ENCODE measurements at places on chromosomes 12 and 14. TPM values are rescaled to one million over a fixed set of nuclear protein-coding genes. Genes with fewer than 3 reads are reported as not detected.

GRCh38 chr12:82329508-82329907 lies 28.7 kb downstream of the CCDC59 start:
- DNase-seq = no peak

Gene OR11H6
- not detected for polyA plus RNA-seq

Gene ITGB7
- 0.59 TPM for polyA plus RNA-seq

GRCh38 chr14:52078721-52079120 lies 9.9 kb upstream of the NID2 start:
- no peak for DNase-seq

- no peak for DNase-seq
These were observed 68.9 kb downstream of the ALG10B start for GRCh38 chr12:38385486-38385885.

GRCh38 chr12:26226629-26227360 lies 31.4 kb downstream of the SSPN start:
- DNase-seq = no peak

Gene SLC15A4
- 21.8 TPM for polyA plus RNA-seq

Gene METTL25
- 2.3 TPM for polyA plus RNA-seq

- no peak for DNase-seq
These were observed 1194.8 kb downstream of the BCL11B start for GRCh38 chr14:98077176-98077575.

- DNase-seq = no peak
These were observed 94.2 kb downstream of the SINHCAF start for GRCh38 chr12:31231611-31232360.

Gene KRT71
- polyA plus RNA-seq = not detected

Gene SELPLG
- polyA plus RNA-seq = 8.1 TPM

DNA sequence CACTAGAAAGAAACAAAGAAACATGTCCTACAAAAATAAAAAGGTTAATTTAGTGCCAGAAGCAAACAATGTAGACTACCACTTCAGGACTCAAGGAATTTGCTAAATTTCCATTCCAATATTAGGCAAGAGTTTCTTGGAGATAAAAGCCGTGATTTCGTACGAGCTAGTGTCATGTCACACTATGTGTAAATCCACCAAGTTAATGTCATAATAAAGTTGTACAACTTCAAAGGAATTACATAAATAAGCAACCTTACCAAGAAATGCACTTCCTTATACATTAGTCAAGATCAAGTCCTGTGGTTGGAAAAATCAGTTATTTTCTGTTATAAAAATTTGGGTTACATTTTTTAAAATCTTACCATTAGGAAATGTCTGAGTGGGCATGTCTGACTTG lies 1222.8 kb downstream of the GALC start:
- DNase-seq = no peak

DNA sequence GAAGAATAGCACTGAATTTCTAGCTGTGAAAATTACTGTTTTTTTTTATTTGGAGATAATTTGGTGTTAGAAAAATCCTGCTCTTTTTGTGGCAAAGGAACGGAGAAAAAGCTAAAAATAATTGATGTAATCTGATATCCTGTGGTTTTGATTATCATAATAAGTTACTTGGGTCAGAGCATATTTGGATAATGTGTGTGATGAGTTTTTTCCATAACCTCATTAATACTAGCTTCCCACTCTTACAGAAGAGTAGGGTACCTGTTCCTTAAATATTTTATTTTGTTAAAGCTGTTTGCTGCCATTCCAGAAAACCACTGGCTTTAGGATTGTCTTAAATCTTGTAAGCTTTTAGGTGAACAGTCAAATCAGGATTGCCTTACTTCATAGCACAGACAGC lies 4.7 kb downstream of the PSMC6 start:
- DNase-seq = no peak

Gene RASSF9
- 0.16 TPM for polyA plus RNA-seq

Gene ANO4
- polyA plus RNA-seq = 8.0 TPM

GRCh38 chr12:2034633-2035430 lies 18.0 kb upstream of the CACNA1C start:
- no peak for DNase-seq

DNA sequence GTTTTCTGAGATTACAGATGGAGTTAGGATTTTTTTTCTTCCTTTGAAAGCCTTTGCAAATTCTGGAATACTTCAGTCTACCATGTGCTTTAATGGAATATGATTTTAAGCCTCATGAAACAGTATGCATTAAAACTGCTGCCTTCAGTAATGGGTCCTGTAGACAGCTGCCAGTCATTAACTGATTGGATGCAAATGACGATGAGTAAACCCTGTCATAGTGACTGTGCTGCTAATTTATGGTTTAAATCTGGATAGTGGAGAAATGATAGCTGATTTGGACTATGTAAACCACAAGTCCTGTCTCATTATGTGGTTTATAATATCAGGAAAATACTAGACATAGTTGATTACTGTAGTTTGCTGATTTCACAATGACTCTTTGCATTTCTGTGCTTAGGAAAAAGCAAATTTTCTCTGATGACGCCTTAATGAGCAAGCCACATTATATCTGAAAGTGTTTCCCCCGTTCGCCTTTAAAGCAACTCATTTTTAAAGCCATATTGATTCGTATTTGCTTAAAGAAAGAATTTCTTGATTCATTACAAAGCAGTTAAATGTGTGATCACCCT lies 217.6 kb downstream of the TMTC2 start:
- DNase-seq = no peak

- no peak for DNase-seq
These were observed 7.9 kb upstream of the CEP170B start for GRCh38 chr14:104856869-104857860.

- no peak for DNase-seq
These were observed 17.1 kb downstream of the DDX51 start for GRCh38 chr12:132127041-132127440.

DNA sequence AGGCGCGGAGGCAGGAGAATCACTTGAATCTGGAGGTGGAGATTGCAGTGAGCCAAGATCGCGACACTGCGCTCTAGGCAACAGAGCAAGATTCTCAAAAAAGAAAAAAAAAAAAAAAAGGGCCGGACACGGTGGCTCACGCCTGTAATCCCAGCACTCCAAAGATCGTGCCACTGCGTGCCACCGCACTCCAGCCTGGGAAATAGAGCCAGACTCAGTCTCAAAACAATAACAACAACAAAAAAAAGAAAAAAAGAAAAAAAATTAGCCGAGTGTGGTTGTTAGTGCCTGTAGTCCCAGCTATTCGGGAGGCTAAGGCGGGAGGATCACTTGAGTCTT lies 470 bp upstream of the RPL6 start:
- no peak for DNase-seq

- no peak for DNase-seq
These were observed 41.7 kb upstream of the DDX11 start for GRCh38 chr12:31031951-31032335.

Gene SERPINA9
- polyA plus RNA-seq = 0.12 TPM

Gene CMTM5
- polyA plus RNA-seq = not detected

Gene PHETA1
- polyA plus RNA-seq = 5.3 TPM

DNA sequence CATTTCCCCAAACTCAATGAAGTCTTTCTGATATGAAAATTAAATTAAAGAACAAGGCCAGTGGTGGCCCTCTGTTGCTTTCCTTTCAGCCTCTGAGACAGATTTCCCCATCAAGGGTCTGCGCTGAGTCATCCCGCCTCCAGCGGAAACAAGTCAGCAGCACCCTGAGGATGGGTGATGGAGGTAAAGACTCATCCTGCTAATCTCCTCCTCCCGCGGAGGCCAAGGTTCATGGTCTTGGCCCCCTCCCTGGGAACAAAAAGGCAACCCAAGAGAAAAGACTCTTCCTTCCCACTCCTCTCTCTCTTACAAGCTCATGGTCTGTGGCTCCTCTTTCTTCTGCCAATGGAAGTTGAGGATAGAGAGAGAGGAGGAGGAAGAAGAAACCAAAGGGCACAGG lies 9.0 kb upstream of the NUMB start:
- no peak for DNase-seq

DNA sequence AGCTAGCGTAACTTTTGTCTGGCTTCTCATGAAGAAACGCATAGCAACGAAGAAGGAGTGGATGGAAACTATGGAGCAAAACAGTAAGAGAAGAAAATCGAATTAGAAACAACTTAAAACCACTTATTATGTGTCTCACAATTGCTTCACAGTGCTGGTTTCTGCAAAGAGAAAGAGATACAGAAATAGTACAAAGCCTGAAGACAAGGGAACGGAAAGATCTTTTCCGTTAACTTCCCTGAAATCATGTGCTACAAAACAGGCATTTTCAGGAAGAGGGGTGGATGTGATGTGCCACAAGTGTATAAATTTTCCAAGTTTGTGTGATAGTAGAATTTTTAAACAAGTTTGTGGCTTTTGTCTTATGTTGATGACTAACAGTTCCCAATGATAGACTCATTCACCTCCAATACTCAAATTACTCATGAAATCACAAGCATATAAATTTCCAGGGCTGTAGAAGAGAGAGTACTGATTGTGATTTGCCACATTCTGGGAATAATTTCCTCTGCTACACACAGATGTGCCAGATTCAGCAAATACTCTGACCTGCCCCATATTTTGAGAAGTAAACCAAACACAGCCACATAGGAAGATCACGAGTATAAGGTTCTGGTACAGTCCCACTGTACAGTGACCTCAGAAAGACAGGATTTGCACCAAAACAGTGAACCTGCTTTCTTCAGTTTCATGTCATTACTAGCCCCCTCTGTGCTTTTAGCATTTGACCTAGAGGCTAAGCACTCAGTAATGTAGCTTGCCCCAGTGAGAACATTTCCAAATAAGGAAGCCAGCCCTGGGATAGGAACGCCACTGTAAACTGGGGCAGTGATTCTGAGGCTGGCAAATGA lies 41.4 kb upstream of the PPFIA2 start:
- DNase-seq = no peak

DNA sequence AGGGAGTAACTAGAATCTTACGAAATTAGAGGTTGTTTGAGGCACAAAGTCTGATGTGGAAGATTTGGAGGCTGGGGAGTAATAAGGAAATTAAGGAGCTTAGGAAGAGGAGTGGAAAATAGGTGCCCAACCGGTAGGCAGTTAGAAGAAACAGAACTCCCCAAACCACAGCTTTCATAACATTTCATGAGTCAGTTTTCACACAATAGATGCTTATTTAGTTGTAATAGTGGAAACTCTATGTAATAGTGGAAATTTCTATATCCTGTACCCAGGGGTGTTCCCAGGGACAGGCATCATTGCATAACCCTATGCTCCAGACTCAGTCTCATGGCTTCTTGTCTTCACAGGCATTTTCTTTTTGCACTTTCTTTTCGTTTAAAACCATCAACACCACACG lies 8.3 kb downstream of the C3AR1 start:
- DNase-seq = no peak

DNA sequence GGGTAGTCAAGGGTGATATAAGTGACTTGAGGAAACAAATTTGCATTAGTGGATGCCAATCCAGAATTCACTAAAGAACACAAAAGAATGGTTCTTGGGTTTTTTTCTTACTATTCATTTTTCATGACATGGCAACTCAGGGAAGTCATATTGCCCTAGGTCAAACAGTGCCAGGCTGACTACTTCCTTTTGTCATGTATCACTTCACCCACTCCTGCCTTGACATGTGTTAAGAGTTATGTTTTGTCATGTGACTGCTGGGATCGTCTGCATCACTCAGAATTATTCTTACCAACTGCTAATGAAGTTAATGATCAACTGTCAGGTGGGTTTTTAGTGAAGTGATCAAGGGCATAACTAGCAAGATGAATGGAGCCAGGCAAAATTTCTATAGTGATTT lies 74.2 kb downstream of the PRORP start:
- no peak for DNase-seq

GRCh38 chr12:47302111-47302671 lies 222.4 kb upstream of the AMIGO2 start:
- no peak for DNase-seq

GRCh38 chr12:21026302-21026701 lies 104.7 kb upstream of the SLCO1B1 start:
- DNase-seq = no peak

- DNase-seq = no peak
These were observed 222.7 kb upstream of the NOVA1 start for GRCh38 chr14:26820572-26820971.

- no peak for DNase-seq
These were observed 1079.4 kb downstream of the AACS start for GRCh38 chr12:126144603-126145002.

DNA sequence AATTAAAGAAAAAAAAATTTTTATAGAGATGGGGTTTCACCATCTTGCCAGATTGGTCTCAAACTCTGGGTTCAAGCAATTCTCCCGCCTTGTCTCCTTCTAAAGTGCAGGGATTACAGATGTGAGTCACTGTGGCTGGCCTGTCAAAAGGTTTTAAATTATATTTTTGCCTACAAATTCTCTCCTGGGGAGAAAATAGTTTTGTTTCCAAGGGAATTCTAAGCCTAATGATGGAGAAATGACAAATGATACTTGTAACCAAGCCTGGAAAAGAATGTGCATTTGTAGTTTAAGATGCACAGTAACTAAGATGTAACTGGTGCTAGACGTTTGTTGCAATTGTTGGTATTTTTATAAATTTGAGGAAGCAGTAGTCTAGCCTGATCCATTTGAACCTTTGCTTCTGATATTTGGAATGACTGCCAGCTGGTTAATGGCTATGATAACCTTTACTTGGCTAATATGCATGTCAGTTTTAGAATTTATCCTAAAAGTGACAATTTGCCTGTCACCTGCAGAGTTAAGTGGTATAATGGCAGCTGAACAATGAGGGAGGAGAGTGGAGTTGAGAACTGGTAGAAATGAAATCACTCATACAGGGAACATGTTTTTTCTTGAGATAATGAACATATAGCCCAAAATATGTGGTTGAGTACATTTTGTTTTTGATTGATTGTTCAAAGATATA lies 148.0 kb downstream of the FUT8 start:
- no peak for DNase-seq

Gene CAPZA3
- polyA plus RNA-seq = not detected

- DNase-seq = no peak
These were observed 468.0 kb downstream of the FUT8 start for GRCh38 chr14:65880507-65880906.

Gene CDCA3
- 39.2 TPM for polyA plus RNA-seq

- no peak for DNase-seq
These were observed 1.1 kb downstream of the HPD start for GRCh38 chr12:121857322-121858246.

GRCh38 chr12:131386167-131386521 lies 324.7 kb upstream of the SFSWAP start:
- DNase-seq = no peak

- DNase-seq = no peak
These were observed 106.8 kb downstream of the PELI2 start for GRCh38 chr14:56224691-56225681.

Gene LBHD2
- polyA plus RNA-seq = not detected

GRCh38 chr14:54787261-54787660 lies 115.4 kb downstream of the GCH1 start:
- no peak for DNase-seq

GRCh38 chr14:63598807-63599206 lies 42.9 kb downstream of the WDR89 start:
- DNase-seq = no peak

DNA sequence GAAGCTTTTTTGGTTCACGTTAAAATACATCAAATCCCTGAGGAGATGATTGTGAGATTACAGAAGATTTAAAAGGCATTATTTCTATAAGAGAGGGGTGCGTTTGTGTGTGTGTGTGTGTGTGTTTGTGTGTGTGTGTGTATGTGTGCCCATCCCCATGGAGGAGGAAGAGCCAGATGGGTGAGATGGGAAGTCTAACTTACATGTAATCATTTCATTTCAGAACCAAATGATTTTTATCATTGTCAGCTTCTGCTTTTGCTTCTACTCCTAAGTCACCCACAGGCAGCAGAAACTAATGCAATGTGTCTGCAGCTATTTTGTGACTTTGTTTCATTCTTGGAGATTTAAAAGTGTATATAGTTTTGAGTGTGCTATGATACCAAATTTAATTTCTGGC lies 68.7 kb downstream of the SLC4A8 start:
- DNase-seq = no peak

Gene HOXC11
- 3.2 TPM for polyA plus RNA-seq

All from BJ (cell line).